Activated CD8-positive, alpha-beta T cell treated with anti-CD3 and anti-CD28 coated beads for 36 hours (primary cell): ENCODE measurements at places on chromosomes 7 and 10. TPM values are rescaled to one million over a fixed set of nuclear protein-coding genes. Genes with fewer than 3 reads are reported as not detected.
A peak's percentile ranks its signal among the peaks of the same experiment; 100 is the strongest.

GRCh38 chr10:58918887-58919286, 257.6 kb upstream of the PHYHIPL start:
- no peak overlapping the region for H3K27ac ChIP-seq
- no peak overlapping the region for H3K4me3 ChIP-seq
- no peaks in the 10 kb centered on the region for H3K36me3 ChIP-seq
- no peaks in the 10 kb centered on the region for H3K4me1 ChIP-seq

DNA sequence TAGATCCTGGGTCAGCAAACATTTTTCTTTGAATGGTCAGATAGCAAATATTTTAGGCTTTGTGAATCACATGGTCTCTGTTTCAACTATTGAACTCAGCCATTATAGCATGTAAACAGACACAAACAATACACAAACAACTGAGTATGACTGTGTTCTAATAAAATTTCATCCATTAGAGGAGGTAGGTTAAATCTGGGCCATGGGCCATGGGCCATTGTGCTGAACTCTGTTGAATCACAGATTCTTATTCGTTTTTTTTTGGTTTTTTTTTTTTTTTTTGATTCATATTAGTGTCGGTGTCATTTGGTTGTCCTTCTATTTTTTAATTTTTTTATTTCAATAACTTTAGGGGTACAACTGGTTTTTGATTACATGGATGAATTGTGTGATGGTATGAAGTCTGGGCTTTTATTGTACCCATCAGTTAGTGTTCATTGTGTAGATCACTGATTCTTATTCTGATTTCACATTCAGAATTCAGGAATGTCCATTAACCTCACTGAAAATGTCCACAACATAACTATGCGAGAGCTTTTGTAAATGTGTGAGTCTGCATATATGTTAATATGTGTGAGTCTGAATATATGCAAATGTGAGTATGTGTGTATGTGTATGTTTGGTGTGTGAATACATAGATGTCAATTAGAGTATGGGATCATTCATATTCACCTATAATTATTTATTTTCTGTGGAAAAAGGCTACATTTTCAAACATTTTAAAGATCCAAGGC, 443.7 kb upstream of the GRM3 start:
- no peak for DNase-seq
- no peak overlapping the region for H3K27ac ChIP-seq

DNA sequence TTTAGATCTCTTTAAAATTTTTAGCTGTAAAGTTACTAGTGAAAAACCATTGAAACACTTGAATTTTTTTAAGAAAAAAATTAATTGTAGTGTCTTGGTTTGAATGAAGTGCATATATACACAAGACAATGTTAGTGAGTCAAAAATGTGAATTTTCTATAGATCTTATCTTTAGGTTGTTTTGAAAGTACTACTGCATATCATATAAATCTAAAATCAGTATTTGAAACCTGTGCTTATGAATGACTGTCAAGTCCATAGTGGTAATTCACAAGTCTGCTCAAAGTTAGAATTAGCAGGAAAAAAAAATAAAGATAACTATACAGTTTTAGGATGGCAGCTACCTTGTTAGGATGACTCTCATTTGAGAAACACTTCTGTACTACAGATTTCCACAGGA, 25.0 kb downstream of the TES start:
- no peak overlapping the region for H3K4me3 ChIP-seq
- peaks cover 21% of the 10 kb centered on the region for H3K36me3 ChIP-seq
- no peak overlapping the region for H3K27ac ChIP-seq

CALCR gene
- not detected for total RNA-seq

UNCX gene
- not detected for total RNA-seq

- no peak for DNase-seq
- H3K27ac ChIP-seq: no peak overlapping the region
- H3K27me3 ChIP-seq: peaks cover 1% of the 10 kb centered on the region
- H3K4me1 ChIP-seq: no peaks in the 10 kb centered on the region
- no peak overlapping the region for H3K4me3 ChIP-seq
Measured at GRCh38 chr7:17365775-17366174, 67.3 kb downstream of the AHR start.

DNA sequence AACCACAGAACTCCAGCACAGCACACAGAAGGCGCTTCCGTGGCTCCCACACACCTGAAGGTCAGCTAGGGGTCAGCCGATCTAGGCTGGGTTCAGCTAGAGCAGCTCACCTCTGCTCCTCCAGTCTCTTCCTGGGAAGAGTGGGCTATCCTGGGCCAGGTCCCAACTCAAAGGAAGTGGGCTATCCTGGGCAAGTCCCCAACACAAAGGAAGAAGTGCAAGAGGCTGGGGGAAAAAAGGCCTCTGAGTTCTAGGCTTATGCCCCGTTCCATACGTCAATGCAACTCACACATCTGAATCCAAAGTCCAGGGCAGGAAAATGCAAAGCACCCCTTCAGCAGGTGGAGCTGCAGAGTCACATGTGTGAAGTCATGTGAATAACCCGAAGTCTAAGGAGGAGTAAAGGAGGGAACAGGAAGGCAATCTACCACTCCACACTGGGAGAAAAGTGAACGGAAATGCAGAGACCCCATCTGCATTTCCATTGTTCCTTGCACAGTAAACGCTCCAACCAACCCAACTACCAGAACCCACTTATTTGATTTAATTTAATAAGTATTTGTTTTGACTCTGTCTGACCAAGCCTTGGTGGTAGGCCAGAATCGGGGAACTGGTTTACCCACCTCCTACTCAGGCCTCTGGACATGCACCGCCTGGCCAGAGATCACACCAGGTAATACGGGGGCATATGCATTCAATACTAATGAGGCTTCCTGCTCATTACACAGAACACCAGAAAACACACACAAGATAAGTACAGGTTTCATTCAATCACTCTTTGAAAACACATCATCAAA, 95.5 kb upstream of the RNF32 start:
- no peak for DNase-seq
- no peak overlapping the region for H3K27ac ChIP-seq
- no peaks in the 10 kb centered on the region for H3K36me3 ChIP-seq
- no peak overlapping the region for H3K4me3 ChIP-seq
- no peaks in the 10 kb centered on the region for H3K4me1 ChIP-seq
- peaks cover 6% of the 10 kb centered on the region for H3K27me3 ChIP-seq

DNA sequence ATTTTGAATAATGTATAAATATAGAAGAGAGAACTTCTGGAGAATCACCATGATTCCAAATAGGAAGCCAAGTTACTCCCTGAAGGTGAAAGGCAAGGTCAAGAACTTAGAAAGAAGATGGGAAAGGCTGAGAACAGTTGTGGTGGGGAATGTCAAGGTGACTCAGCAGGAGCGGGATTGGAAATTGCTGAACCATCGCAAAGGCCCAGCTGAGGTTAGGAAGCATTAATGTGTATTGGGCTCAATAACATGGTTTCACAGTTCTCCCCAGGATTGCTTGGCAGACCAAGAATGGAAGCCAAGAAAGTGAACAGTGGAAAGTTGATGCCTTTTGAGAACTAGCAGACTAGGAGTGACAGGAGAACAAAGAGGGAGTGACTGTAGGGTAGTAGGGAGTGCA, 133.3 kb downstream of the VTI1A start:
- no peaks in the 10 kb centered on the region for H3K27me3 ChIP-seq
- no peak overlapping the region for H3K27ac ChIP-seq
- H3K36me3 ChIP-seq: peaks cover 10% of the 10 kb centered on the region
- H3K4me1 ChIP-seq: no peaks in the 10 kb centered on the region

CYCS gene
- 266 TPM for total RNA-seq

GRCh38 chr10:58462863-58463507, 49.7 kb upstream of the BICC1 start:
- H3K27me3 ChIP-seq: peaks cover 7% of the 10 kb centered on the region
- no peak overlapping the region for H3K27ac ChIP-seq
- no peak overlapping the region for H3K4me3 ChIP-seq
- H3K4me1 ChIP-seq: no peaks in the 10 kb centered on the region
- no peak for DNase-seq

- no peak for DNase-seq
- H3K4me1 ChIP-seq: no peaks in the 10 kb centered on the region
- H3K27ac ChIP-seq: no peak overlapping the region
Measured at GRCh38 chr7:84362360-84362759, 167.8 kb upstream of the SEMA3A start.

DNA sequence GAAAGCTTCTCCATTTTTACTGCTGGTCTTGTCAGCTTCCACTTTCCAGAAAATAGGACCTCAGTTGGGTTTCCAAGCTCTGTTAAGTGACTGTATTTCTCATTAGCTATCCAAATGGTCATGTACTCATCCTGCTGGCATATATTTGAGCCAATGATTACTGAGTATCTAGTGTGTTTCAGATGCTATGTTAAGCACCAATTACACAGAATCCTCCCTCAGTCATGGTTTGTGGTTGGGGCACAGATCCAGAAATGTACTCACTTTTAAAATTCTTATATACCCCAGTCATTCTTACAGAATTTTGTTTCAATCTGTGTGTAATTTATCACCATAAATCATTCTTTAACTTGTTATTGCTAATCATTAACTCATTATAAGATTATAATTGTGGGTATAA, 362.3 kb upstream of the MTPN start:
- no peaks in the 10 kb centered on the region for H3K27me3 ChIP-seq
- no peak overlapping the region for H3K4me3 ChIP-seq
- no peaks in the 10 kb centered on the region for H3K4me1 ChIP-seq
- no peak for DNase-seq
- H3K36me3 ChIP-seq: no peaks in the 10 kb centered on the region

DNA sequence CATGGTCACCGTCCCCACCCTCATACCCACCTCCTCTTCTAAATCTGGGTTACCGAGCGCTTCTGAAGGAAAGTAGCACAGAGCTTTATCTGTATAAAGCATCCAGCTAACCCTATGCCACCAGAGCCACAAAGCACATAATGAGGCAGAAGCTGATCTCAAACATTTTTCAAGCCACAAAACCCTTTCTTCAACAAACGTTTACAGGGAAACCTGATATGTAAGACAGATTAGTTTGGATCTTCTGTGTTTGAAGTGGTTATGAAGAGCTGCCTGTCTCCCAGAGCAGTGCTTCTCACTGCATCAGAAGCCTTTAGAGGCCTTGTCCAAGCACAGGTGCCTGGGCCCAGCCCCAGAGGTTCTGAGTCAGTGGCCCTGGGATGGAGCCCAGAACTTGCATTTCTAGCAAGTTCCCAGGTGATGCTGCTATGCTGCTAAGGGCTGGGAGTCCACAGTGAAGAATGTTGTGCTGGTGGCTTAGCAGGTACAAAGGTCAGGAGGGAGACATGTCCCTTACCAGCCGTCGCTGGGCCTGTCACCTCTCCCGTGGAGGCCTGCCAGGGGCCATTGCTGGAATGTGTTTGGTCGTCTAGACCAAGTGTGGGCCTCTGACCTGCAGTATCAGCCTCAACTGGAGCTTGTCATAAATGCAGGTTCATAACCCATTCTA, 90.4 kb downstream of the TAF3 start:
- no peak overlapping the region for H3K4me3 ChIP-seq
- DNase-seq: no peak
- no peaks in the 10 kb centered on the region for H3K36me3 ChIP-seq
- no peaks in the 10 kb centered on the region for H3K27me3 ChIP-seq
- no peak overlapping the region for H3K27ac ChIP-seq

- H3K27ac ChIP-seq: no peak overlapping the region
- peaks cover 1% of the 10 kb centered on the region for H3K27me3 ChIP-seq
- no peak overlapping the region for H3K4me3 ChIP-seq
- no peaks in the 10 kb centered on the region for H3K4me1 ChIP-seq
- DNase-seq: no peak
- H3K36me3 ChIP-seq: no peaks in the 10 kb centered on the region
Measured at GRCh38 chr10:85648279-85648754, 718.3 kb downstream of the GRID1 start.

DNA sequence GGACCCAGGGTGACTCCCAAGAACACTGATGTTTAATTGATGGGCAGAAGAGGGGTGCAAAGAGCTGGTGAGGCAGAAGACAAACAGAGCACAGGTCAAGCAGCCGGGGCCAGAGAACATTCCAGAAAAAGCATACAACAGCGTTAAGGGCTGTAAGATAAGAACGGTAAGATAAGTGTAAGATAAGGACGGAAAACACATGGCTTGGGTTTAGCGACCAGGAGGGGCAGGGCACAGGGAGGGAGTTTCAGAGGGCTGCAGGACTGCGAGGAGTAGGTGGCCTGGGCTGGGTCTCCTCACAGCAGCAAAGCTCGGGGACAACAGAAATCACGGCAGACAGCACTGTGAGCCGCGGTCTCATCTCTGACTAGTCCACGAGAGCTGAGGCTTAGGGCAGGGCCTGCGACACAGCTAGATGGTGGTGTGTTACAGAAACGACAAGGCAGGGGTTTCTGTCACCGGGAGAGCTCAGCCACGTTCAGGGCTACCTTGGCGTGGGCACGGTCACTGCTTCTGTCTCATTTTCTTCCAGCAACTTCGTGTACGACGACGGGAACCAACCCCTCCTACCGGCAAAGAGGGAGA, 24.6 kb downstream of the BRI3 start:
- H3K36me3 ChIP-seq: no peaks in the 10 kb centered on the region
- H3K4me3 ChIP-seq: no peak overlapping the region
- H3K27me3 ChIP-seq: no peaks in the 10 kb centered on the region

DNA sequence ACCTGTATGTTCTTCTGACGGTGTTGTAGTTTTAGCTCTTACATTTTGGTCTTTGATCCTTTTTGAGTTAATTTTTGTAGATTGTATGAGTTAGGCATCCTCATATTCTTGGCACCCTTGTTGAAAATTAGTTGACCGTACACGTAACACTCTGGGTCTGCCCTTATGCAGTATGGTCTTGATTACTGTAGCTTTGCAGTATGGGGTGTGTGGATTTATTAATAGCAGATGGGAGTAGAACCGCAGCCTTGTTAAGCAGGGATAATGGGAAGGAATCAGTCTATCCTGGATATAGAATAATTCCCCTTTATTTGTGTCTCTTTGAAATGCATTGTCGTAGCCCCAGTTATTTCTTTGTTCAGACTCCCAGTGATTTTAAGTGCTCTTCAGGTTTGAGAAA, 95.5 kb downstream of the UBE3C start:
- no peaks in the 10 kb centered on the region for H3K27me3 ChIP-seq
- no peak for DNase-seq
- H3K4me1 ChIP-seq: no peaks in the 10 kb centered on the region
- H3K4me3 ChIP-seq: no peak overlapping the region
- H3K36me3 ChIP-seq: peaks cover 42% of the 10 kb centered on the region

DNA sequence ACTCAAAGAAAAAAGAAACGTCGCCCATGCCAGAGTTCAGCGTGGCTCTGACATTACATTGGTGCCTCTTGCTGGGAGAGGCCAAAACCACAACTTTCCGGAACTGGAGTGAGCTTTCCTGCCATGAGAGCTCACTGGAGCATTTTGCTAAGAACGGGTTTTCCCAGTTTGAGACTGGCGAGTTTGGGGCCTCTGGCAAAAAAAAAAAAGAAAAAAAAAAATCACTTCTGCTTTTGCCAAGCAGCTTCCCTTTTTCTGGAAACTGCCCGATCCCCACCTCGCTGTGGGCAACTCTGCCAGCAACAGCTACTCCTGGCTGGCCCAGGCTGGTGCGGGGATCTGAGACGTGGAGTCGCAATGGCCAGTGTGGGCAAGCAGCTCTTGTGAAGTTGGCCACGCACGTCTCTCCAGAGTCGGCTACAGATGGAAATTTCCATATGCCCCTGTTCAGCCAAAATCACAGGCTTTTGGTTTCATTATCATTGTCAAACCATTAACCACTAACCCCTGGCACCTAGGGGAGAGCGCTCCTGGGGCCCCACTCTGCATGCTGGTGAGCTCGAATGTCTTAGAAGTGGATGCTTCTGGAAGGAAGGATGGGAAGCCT, 25.7 kb downstream of the PRKAG2 start:
- H3K4me1 ChIP-seq: peaks cover 27% of the 10 kb centered on the region
- H3K27ac ChIP-seq: peak overlapping the region; percentile 56
- H3K4me3 ChIP-seq: peak overlapping the region; percentile 60
